ENCODE measurements at places on chromosomes 12 and 14.

GRCh38 chr14:35403114-35403602 lies 1.4 kb downstream of the NFKBIA start:
- no peak for DNase-seq

DNA sequence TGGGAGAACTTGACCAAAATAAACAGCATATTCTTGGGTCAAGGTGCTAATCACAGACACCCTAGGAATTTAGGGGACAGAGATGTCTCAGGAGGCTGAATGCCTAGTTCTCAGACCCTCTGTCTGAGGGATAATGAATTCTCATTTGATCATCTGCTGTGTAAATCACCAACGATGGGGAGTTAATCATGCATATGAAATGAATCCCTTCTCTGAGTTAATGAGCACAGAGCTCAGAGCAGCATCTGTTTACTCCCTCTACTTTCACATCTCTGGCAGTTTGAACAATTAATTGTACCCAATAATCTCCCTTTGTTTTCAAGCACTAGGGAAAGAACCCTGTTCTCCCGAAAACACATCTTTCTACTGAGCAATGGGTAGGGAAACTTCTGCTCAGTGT lies 129.4 kb upstream of the SRRM4 start:
- DNase-seq, result no peak

DNA sequence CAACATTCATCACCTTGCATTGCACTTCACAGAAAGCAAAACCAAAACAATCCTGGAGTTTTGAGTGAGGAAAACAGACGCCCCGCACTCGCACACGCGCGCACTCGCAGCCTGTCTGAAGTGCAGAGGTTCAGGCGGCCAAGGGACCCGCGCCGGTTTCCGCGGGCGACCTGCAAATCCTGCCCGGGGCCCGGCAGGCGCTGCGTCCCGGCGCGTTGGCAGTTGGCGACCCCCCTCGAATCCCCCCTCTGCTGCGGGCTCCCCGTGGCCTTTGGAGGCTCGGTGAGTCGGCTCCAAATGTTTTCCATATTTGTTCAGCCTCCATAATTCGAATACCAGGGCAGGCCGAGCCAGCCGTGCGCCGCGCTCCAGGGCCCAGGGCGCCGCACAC lies at the start of gene SSPN:
TSS of gene SSPN (plus strand) at position 324 of the 391 bp plus-strand sequence. CDS start 100 bp downstream, outside the sequence.
- no peak for DNase-seq

GRCh38 chr12:25546318-25546717 lies 6.8 kb downstream of the LMNTD1 start:
- no peak for DNase-seq

DNA sequence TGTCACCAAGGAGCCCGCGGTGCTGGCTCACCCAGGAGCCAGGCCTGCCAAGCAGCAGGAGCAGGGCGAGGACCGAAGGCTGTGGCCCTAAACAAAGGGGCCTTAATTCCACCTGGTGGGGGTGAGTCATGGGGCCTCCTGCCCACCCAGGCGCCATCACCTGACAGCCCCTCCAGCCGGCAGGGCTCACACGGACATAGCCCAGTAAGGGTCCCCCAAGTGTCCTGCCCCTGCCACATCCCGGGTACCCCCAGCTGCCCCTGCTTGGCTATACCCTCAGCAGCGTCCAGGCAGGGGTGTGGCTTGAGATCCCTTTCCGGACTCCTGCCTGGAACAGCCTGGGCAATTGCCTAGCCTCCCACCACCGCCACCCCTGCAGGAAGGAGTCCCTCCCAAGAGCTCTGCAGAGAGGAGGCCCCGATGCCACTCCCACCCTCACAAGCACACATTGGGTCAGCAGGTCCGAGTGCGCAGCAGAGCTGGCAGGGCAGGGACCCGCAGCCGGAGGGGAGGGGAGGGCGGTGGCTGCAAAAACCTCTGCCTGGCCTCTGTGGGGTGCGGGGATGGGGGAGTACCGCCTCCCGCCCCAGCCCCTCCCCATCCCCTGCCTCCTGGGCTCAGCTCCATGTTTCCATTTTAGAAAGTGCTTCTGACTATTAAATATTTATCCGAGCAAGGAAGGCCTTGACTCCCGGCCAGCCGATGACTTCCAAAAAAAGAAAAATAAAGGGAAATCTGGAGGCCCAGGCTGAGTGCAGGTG lies 4.6 kb downstream of the AHNAK2 start:
- DNase-seq, result peak; percentile 88

- DNase-seq, result no peak
Measured at GRCh38 chr12:55612646-55613045, 24.0 kb upstream of the OR10P1 start.

- DNase-seq, result no peak
Measured at GRCh38 chr14:75446447-75446846, 18.6 kb downstream of the JDP2 start.

- no peak for DNase-seq
Measured at GRCh38 chr14:69612014-69612782, 802 bp downstream of the SUSD6 start.

- no peak for DNase-seq
Measured at GRCh38 chr14:54901380-54902142, 1.1 kb downstream of the GCH1 start.

DNA sequence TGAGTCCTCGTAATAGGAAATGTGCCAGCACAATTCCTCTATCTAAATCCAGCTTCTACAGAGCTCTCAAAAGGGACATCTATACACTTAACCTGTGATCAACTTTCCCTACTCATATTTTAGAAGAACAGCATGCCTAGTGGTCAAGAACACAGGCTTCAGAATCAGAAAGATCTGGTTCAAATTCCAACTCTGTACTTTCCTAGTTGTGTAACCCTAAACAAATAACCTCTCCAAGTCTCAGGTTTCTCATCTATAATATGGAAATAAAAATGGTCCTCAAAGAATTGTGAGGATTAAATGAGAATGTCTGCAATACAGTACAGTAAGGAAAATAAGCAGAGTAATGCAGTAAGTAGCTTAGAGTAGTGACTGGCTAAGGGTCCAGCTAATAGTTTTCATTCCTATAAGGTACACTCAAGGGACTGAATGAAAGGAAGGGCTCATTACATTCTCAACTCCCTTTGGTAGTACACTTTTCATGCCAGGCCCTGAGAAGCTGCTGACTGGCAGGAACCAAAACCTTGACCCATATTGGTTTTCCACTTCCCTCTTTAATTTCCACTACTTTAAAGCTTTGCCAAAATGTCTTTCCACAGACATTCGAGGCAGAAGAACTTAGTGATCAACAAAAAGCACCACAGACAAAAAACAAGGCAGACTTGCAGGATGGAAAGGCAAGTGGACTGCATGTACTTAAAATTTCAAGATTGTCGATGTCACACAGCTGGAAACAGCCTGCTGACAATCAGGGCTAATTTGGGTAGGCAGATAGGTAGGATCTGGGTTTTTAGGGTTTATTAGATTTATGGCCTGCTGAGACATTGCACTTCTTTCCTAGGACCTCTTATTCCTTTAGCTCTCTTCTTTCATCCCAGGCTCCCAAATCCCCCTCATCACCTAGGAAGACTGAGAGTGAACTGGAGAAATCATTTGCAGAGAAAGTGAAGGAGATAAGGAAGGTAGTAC lies 4.3 kb downstream of the CCDC196 start:
- no peak for DNase-seq

DNA sequence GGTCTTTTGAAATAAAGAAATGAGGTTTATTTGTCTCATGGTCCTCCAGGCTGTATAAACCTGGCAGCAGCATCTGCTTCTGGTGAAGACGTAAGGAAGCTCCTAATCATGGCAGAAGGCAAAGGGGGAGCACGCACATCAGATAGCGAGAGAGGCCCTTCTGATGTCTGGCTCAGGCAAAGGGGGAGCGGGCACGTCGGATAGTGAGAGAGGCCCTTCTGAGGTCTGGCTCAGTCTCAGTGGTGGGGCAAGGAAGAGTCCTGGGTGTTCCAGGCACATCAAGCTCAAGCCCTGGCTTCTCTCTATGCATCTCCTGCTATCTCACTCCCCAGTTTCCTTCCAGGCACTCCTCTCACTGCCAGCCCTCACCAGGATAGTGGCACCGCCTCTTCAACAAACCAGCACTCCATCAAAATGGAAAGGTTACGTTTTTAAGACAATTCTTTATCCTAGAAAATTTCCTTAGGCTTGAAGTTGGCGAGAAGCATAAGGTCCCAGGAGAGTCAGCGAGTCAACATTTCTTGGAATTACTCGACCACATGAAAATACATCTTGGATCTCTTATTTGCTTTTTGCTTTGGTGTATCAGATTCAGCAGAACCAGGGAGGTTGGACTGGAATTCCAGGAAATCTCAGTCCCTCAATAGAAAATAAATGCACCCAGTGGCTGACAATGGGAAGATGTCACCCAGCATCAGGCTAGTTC lies 189.6 kb upstream of the TMEM132C start:
- no peak for DNase-seq

- no peak for DNase-seq
Measured at GRCh38 chr12:48489012-48489411, 6.7 kb downstream of the C12orf54 start.

DNA sequence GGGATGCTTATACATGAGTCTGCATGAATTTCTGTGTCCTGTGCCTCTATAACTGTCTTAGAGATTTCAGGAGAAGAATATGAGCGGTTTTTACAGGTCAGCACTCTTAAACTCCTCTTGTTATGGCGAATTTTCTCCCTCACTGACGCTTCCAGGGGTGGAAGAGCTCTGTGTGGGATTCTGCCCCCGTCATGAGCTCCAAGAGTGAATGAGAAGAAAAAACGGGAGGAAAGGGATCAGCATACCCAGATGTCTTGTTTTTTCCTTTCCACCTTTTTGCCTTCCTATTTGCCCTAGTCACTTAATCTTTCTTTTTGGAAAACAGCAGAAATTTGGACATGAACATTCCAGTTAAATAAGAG lies 651 bp downstream of the PFKM start:
- no peak for DNase-seq

DNA sequence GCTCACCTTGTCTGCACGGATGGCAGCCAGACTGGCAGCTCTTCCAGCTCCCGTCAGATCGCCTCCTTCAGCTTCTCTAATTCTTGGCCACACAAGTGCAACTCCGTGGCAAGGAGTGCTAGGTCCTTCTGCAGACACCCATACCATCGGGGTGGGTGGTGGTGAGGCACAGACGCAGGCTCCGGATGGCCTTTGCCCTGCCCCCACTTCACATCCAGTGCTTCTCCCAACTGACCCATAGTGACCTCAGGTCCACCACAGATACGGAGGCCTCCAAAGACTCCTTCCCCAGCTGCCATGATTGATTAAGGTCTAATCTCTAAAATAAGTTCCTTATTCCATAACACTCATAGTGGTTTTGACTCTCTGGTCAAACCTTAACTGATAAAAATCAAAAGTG lies 19.9 kb upstream of the CD27 start:
- no peak for DNase-seq

DNA sequence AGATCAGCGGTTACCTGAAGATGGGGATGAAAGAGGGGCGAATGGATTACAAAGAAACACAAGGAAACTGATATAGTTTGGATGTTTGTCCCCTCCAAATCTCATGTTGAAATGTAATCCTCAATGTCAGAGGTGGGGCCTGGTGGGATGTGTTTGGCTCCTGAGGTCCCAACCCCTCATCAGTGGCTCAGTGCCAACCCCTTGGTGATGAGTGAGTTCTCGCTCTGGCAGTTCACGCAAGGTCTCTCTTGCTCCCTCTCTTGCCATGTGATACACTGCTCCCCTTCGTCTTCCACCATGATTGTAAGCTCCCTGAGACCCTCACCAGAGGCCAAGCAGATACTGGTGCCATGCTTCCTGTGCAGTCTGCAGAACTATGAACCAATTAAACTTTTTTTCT lies 28.0 kb downstream of the ITGA7 start:
- DNase-seq, result no peak

- no peak for DNase-seq
Measured at GRCh38 chr14:58822856-58823255, 185.1 kb downstream of the DACT1 start.

DNA sequence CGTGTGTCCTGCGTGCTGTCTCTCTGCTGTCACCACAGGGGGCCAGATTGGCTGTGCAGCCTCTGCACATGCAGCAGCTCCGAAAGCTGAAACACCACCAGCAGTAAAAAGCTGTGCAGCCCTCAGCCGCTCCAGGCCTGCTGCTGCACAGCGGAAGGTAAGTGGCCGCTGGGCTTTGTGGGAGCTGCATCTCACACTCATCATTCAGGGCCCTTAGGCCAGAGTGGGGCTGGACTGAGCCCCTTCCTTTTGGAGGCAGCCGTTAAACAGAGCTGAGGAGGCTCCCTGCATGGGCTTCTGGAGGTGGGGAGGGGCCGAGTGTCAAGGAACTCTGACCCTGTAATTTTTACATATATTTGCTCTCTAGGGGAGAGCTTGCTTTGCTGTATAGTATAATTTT lies 17.1 kb downstream of the DDX51 start:
- DNase-seq, result no peak

DNA sequence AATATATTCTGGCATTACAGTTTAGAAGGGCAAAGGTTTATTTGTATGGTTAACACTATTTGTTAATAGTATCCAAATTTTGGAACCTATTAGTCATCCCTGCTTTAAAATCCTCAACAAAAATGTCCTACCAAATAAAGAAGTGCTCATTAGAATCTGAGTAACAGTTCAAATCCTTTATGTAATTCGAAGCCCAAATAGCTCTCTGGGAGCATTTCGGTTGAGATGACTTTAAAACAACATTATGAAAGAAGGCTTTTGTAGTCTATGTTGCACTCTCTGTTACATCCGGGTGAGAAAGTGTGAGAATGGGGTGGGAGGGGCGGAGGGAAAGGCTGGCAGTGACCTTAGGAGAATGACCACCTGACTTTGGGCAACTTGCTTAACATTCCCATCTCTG lies 59.7 kb downstream of the SLC38A1 start:
- DNase-seq, result no peak

DNA sequence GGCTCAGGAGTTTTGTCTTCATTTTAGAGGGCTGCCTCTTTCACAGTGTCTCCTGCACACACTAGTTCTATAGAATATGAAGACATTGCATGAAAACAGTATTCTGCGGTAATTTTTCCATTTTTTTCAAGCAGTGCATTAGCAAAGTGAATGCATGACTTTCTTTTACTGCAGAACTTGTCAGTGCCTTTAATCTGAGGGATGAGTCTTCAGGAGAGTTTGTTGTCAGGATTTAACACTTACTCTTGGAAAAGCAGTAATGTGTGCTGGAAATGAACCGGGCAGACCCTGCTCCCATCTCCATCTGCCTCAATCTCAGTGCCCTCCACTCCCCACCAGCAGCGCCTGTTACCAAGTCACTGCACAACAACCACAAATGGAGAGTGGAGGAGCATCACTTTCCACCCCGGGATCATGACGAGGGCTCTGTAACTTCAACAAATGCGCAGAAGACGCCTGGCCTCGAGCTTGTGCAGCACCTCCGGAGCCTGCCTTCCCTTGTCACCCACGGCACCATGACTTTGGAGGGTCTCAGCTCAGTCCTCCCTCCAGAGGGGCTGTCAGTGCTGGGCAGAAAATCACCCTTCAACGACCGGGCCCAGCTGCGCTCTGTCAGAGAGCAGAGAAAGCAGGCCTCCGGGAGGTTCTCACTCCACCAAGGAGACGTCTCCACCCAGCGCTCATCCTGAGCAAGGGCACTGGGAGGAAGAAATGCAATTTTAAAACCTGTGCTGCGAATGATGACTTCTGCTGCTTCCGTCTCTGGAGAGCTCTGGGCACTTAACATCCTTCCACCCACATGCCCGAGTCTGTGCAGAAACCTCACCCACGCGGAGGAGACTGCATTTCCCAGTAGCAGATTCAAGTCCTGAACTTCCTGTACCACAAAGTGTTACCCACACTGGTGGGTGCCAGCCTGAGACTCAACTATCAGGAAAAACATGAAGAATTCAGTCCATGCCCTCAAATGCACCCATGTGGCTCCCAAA lies 255.7 kb downstream of the ADGRD1 start:
- no peak for DNase-seq

- no peak for DNase-seq
Measured at GRCh38 chr14:25308244-25308643, 258.3 kb upstream of the STXBP6 start.

- no peak for DNase-seq
Measured at GRCh38 chr12:47122602-47123001, 42.8 kb upstream of the AMIGO2 start.

GRCh38 chr14:80134321-80134720 lies 77.0 kb downstream of the DIO2 start:
- DNase-seq, result no peak

All from HS-5 (cell line).